ENCODE measurements at places on chromosomes 2 and 18.

- DNase-seq = peak; percentile 69
Observed at GRCh38 chr2:53969285-53969967, 1.4 kb downstream of the PSME4 start.

- DNase-seq = no peak
Observed at GRCh38 chr2:239425631-239426030, 24.8 kb upstream of the HDAC4 start.

DNA sequence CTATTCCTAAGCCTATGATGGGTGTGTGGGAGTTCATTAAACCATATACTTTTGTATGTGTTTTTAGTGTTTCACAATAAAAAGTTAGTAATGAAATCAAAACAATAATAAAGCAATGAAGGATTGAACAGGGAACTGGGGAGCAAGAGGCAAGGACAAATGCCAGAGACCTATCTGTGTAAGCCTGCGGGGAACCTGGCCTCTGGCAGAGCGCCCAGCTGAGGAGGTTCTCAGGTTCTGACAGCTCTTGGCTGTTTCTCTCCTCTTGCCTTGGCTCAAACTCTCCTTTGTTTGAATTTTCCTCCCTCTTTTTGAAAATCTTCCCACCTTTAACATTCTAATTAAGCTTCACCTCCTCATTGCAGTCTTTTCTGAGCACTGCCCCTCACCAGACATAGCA lies 200.0 kb upstream of the NCKAP5 start:
- no peak for DNase-seq

DNA sequence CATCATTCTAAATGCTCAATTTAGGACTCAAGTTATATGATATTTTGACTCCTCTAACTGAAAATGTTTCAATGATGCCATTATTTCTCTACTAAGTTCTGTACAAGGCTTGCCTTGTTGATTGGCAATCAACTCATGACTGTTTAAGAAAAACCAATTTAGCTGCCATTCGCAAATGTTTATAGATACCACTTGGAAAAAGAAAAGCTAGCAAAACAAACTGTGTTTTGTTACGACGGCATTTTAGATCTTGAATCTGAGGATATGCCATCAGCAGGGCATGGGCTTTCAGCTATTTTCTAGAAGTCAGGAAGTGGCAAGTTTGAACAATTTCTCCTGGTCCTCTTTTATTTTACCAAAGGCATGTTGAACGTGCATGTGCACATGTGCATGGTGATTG lies 65.3 kb downstream of the MREG start:
- DNase-seq = no peak

DNA sequence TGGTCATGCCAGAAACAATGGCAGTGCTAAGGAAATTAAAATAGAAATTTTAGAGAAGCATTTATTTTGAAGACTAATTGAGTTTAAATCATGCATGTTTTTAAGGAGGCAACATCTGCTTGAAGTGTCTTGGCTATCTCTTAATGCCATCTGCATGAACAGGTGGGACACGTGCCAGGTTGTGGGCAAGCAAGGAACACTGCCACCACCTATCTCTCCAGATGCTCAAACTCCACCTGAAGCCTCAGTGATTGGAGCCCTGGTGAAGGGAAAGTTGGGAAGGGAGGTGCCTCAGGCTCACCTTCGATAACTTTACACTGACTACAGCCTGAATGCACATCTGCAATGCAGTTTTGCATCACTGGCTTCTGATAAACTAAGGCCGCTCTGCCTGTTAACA lies 91.5 kb downstream of the TPGS2 start:
- no peak for DNase-seq

- no peak for DNase-seq
Observed at GRCh38 chr2:231890896-231891513, 35.2 kb downstream of the NPPC start.

DNA sequence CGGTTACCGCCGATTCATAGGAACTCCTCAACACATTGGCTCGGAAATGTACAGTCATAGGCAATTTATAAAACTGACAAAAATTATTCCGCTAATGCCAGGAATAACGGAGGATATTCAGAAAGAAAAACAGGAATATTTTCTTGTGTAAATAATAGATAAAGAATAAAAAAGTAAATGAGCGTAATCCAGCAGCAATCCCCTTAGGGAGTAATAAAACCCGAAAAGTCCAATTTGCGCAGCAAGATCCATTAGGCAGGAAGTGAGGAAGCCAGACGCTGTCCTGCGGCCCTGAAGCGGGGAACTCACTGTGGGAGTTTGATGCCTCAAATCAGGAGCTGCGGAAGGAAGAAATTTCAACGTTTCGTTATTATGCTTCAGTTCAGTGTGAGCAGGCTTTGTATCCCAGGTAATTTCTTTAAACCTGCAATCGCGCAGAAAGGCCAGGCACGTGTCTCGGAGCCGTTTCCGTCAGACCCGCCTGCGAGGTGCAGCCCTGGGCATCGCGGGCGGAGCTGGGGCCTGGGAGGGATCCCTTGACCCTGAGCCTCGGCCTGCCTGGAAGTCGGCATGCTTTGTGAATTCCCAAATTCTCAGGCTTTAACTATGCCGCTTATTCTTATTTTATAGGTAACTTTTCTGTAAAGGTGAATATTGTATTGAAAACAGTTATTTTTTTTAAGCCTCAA lies 180.9 kb upstream of the ALKAL2 start:
- DNase-seq = no peak

DNA sequence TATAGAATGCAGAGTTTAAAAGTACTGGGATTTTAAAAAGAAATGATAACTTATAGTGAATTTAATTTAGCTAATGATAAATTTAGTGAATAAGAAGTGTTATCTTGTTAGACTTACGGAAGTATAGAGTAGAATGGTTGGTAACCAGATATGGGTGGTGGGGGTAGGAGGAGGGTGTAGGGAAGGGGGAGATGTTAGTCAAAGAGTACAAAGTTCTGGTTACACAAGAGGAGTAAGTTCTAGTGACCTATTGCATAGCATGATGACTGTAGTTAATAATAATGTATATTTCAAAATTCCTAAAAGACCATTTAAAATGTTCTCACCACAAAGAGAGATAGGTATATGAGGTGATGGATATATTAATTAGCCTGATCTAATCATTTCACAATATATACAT lies 184.8 kb upstream of the STON1 start:
- DNase-seq = no peak

DNA sequence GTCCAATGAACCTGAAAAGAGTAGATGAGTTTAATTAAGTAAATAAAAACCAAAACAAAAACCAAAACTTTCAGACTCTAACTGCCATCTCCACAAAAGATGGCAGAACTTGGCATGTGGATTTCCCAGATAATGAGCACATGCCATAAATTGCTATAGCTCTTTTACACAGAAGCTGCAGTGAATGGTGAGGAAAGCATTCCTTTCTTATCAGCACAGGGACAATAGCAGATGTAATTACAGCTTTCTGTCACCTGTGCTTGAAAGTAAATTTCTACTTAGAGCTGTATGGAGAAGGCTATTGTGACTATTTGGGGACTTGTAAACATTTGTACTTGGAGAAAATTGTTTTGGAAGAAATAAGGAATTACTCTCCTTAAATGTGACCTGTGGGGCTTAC lies 378.4 kb downstream of the RPRM start:
- no peak for DNase-seq

GRCh38 chr18:76972846-76973519 lies 150.6 kb downstream of the ZNF236 start:
- no peak for DNase-seq

GRCh38 chr2:109260886-109261700 lies 132.1 kb downstream of the SH3RF3 start:
- peak; percentile 23 for DNase-seq

DNA sequence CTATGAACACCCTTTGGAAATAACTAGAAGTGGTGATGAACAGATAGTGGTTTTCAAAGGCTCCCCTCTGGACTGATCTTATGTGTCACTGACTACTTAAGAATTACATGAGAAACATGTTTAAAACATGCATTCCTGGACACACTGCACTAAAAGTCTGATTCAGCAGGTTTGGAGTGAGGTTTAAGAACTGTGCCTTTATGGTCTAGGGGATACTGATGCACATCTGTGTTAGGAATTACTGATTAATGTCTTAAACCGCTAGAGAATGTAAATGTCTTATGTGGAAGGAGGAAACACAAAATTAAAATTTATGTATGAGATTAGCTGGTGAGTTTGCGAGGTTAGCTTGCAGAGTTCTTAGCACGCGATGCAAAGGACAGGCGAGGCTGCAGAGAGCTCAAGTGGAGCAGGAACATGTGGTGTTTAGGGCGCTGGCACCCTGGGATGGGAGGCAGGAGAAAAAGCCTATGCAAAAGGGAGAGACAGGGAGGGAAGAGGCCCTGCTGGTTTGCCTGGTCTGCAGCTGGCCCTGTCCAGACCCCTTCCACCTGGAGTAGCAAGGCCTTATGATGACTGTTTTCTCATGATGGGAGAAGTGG lies 11.7 kb downstream of the SH3YL1 start:
- no peak for DNase-seq

DNA sequence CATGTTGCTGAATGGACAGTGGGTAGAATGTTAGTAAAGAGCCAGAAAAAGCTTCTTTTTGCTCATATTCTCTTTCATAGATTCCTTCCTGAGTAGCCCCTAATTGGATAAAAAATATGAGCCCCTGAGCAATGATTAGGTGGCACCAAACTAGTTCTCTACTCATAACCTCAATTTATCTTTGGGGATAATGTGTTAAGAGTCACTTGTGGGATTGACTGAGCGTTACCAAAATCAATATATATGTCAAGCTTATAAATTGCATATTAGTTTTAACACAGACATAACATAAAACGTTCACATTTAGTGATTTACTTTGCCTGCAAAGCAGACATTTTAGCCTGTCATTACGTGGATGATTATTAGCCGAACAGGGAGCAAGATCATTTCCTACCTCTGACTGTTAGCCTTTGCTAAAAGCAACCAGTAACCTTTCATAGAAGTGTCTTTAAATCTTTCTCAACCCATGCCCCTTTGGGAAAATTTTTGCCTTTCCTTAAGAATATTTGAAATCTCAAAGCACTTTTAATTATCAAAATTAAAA lies 85.4 kb downstream of the ARHGAP28 start:
- no peak for DNase-seq

DNA sequence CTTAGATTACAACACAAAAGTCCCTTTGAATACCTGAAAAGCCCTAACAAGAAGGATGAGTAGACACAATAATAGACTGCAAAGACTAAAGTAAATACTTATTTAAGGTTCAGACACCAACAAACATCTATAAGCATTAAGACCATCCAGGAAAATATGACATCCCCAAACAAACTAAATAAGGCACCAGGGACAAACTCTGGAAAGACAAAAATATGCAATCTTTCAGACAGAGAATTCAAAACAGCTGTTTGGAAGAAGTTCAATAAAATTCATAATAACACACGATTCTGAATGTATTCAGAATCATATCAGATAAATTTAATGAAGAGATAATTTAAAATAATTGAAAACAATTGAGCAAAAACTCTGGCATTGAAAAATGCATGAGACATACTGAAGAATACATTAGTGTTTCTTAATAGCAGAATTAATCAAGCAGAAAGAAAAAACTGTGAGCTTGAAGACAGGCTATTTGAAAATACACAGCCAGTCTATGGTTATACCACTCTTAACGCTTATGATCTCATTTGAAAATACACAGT lies 1388.8 kb downstream of the DSC3 start:
- DNase-seq = no peak

DNA sequence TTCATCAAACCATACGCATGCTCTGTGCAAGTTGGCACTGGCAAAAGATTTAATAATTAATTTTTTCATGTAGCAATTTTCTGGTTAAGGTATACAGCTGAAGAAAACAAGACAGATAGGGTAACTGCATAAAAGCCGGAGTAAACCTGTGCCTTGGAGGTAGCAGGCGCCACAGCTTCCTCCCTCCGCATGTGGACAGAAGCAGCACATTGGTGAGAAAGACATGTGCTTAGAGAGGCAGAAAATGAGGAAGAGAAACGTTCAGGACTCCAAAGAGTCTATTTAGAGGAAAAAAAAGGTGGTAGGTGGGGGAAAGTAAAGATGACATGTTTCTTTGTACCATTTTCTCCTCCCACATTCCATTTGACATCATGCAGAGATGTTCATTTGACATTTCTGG lies 9.3 kb downstream of the ST6GAL2 start:
- DNase-seq = peak; percentile 89

- no peak for DNase-seq
Observed at GRCh38 chr2:173427887-173428668, 73.4 kb downstream of the CDCA7 start.

GRCh38 chr18:48943736-48944527 lies 6.8 kb downstream of the SMAD7 start:
- no peak for DNase-seq

DNA sequence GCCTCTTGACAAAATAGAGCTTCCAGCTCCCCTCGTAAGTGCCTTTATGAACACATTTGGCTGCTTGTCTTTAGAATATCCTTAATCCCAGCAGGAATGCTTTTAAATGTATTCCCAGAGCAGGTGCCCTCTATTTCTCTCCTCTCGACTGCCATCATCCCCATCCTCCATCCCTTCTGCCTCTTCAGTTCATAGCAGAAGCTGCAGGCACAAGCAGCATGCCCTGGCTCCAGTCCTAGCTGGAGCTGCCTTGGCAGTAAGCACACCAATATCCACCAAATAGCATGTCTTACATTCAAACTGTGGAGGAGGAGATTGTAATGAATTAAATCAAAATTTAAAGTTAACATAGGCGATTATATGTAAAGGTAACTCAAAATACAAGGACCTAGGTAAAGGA lies 891.3 kb upstream of the SLC39A10 start:
- DNase-seq = no peak

- DNase-seq = no peak
Observed at GRCh38 chr2:207394203-207394781, 135.5 kb upstream of the CREB1 start.

DNA sequence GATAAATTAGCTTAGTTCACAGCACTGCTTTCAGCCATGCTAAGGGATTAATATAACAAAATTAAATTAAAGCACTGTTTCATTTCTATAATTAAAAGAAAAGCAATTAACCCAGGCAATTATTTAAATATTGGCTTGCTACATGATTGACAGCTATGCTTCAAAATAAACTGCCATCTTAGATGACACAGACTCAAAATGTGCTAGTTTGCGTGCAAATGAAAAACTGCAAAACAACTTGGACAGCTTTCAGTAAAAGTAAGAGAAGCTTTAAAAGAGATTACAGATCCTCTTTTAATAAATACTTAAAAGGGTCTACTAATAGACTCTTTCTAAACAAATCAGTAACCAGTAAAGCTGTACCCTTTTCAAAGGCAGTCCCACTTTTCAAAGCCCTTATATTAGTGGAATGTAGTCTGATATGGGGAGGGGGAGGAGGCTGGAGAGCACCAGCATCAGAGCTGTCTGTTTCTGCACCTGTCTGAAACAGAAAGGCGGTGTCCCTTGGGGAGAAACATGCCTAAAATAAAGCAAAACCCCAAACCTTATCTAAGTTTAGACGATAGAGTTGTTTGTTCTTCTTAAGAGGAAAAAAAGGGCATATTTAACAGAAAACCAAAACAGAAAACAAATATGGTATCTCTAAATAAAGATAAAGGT lies 20.8 kb downstream of the EIF2AK3 start:
- DNase-seq = no peak

- no peak for DNase-seq
Observed at GRCh38 chr2:145910416-145910815, 1390.5 kb upstream of the ZEB2 start.

- DNase-seq = no peak
Observed at GRCh38 chr2:40754912-40755311, 303.0 kb upstream of the SLC8A1 start.

GRCh38 chr18:27599202-27599829 lies 414.2 kb upstream of the CHST9 start:
- peak; percentile 17 for DNase-seq

GRCh38 chr18:10935588-10935987 lies 213.8 kb downstream of the PIEZO2 start:
- no peak for DNase-seq

GRCh38 chr2:203580844-203581243 lies 45.7 kb upstream of the RAPH1 start:
- no peak for DNase-seq

- DNase-seq = no peak
Observed at GRCh38 chr2:220337611-220338440, 710.4 kb downstream of the SLC4A3 start.
